Activated CD4-positive, alpha-beta memory T cell treated with anti-CD3 and anti-CD28 coated beads for 36 hours (primary cell): ENCODE measurements at places on chromosomes 7 and 10. TPM values are rescaled to one million over a fixed set of nuclear protein-coding genes. Genes with fewer than 3 reads are reported as not detected.

Gene PIP
- total RNA-seq: not detected

Gene INSYN2A
- total RNA-seq: not detected

Gene CALHM3
- not detected for total RNA-seq

Gene FAM24B
- total RNA-seq: 8.1 TPM
